ENCODE measurements at places on chromosomes 4 and X.

- no peak for DNase-seq
Measured at GRCh38 chr4:164379694-164380093, 374.2 kb upstream of the SMIM31 start.

GRCh38 chr4:108533245-108533844, 87.0 kb upstream of the RPL34 start:
- no peak for DNase-seq

GRCh38 chr4:173205656-173206055, 37.0 kb downstream of the GALNT7 start:
- no peak for DNase-seq

DNA sequence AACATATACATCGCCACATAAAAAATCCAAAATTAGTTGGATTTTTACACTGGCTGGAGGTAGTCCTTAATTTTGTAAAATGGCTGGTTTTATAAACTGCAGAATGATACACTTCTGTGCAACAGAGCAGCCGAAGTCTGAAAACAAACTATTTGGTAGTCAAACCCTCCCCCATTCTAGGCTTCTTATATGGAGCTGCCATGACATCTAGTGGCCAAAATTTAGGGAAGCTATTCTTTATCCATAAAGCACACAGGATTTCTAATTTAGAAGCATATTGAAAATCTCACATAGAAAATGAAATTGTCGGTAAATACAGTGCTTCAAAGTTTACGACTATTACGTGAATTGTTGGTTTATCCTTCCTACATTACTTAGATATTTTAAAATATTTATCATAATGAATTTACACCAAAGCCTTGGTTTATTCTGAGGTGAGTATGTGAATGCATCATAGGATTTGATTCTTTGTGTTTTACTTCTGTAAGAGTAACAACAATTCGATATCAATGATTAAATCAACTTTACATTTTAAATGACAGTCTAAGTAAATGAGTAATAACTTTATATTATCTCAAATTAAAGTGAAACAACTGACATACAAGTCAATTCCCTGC, 113.4 kb upstream of the FAM241A start:
- peak; percentile 76 for DNase-seq

- no peak for DNase-seq
Measured at GRCh38 chr4:3700223-3700622, 66.0 kb upstream of the ADRA2C start.

GRCh38 chr4:54635318-54635717, 22.4 kb upstream of the KIT start:
- DNase-seq: no peak

GRCh38 chrX:122850326-122850725, 333.8 kb upstream of the GRIA3 start:
- no peak for DNase-seq

- no peak for DNase-seq
Measured at GRCh38 chrX:43560247-43560946, 95.7 kb upstream of the MAOA start.
